T-cell (primary cell): ENCODE measurements at places on chromosomes 5 and 9. TPM values are rescaled to one million over a fixed set of nuclear protein-coding genes. Genes with fewer than 3 reads are reported as not detected.
A peak's percentile ranks its signal among the peaks of the same experiment; 100 is the strongest.

- peak; percentile 62 for DNase-seq
Measured at GRCh38 chr5:54610197-54610944, 92.8 kb downstream of the SNX18 start.

- DNase-seq: no peak
Measured at GRCh38 chr9:121771851-121772599, 120.6 kb downstream of the DAB2IP start.

DNA sequence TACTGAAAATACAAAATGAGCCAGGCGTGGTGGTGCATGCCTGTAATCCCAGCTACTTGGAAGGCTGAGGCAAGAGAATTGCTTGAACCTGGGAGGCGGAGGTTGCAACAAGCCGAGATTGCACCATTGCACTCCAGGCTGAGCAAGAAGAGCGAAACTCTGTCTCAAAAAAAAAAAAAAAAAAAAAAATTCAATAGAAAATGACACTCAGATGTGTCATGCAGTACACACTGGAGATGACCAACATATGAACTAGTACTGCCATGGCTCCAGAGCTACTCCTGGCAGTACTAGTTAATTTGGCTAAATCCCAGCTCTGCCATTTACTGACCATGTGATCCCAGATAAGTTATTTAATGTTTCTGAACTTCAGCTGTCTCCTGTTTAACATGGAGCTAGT, 7.3 kb downstream of the ATOX1 start:
- DNase-seq: no peak

- DNase-seq: no peak
Measured at GRCh38 chr5:68436686-68437520, 221.3 kb downstream of the PIK3R1 start.

- no peak for DNase-seq
Measured at GRCh38 chr9:114007991-114008666, 70.0 kb downstream of the AMBP start.

DNA sequence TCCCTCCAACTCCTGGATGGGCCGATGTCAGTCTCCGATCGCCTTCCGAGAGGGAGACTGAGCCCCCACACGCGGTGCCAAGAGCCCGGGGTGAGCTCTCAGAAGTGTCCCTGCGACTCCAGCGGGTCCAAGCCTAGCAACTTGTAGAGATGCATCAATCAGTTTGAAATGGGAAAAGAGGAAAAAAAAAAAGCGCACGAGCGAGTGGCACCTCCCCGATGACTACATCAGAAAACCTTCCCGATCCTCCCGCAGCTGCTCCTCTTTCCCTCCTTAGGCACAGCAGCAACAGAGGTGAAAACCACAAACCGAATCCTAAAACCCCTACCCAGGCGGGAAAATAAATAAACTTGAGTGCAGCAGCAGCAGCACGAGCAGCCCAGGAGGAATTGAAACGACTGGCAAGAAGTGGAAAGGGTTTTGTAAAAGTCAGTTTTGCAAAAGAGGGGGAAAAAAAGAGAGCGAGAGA, 1.0 kb upstream of the EFNA5 start:
- DNase-seq: no peak

DNA sequence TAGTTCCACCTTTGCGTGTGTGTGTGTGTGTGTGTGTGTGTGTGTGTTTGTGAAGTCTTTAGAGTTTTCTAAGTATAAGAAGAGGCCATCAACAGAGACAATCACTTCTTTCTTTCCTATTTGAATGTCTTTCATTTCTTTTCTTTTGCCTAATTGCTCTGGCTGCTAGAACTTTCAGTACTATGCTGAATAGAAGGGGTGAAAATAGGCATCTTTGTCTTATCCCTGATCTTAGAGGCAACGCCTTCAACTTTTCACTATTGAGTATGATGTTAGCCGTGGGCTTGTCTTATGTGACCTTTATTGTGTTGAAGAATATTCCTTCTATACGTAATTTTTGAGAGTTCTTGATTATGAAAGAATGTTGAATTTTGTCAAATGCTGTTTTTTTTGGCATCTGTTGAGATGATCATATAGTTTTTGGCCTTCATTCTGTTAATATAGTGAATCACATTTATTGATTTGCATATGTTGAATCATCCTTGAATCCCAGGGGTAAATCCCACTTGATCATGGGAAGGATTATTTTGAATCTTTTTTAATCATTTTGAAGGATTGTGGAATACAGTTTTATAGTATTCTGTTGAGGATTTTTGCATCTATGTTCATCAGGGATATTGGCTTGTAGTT, 134.8 kb upstream of the CD180 start:
- no peak for DNase-seq

DNA sequence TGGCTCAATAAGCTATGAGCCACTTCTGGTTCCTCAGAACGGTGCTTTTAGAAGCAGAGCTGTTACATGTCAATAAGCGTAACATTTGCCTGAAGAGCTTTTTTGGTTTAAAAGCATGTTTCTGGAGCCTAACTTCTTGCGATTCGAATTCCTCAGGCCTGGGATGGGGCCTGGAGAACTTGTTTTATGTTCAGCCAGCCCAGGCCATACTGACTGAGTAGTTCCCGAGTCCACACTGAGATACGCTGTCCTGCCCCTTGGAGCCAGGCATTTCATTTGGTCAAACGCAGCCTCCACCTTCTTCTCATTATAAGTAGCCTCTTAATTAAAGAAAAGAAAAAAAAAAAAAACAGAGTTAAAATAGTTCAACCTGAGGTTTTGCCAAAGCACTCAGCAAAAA, 260.6 kb upstream of the ANKRD55 start:
- DNase-seq: no peak

DNA sequence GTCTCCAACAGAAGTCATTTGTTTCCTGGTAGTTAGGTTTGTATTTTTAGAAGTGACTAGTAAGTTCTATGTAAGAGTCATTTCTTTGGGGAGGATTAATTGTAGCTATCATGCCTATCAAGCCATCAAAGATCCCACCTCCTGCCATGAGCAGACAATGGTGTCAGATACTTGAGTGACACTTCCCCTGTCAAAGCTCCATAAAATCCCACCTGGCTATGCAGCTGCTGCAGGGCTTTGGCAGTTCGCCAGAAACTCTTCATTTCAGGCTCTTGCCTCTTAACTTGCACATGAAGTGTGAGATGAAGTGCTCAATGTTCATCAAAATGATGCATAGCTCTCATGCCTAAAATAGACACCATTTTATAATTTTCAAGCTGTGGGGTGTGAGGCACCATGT, 312.1 kb downstream of the CDH12 start:
- DNase-seq: no peak

- DNase-seq: no peak
Measured at GRCh38 chr5:61551637-61552313, 219.7 kb downstream of the ZSWIM6 start.

DNA sequence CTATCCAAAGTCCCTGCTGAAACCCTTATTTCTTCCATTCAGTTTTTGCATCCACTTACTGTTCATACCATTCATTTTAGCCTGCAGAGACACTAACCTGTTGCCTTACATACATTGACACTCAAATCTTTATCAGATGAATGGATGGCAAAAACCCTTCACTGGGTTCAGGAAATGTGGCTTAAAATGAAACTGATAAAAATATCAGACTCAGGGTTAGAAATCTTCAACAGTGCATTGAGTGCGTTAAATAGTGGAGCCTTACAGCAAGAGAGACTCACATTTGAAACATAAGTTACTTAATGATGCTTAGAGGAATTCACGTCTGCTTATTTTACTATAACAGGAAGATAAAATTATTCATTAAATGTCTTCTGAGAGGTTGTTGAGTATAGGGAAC, 28.0 kb upstream of the BNC2 start:
- no peak for DNase-seq

- peak; percentile 16 for DNase-seq
Measured at GRCh38 chr9:114504341-114505186, 709 bp downstream of the WHRN start.

DNA sequence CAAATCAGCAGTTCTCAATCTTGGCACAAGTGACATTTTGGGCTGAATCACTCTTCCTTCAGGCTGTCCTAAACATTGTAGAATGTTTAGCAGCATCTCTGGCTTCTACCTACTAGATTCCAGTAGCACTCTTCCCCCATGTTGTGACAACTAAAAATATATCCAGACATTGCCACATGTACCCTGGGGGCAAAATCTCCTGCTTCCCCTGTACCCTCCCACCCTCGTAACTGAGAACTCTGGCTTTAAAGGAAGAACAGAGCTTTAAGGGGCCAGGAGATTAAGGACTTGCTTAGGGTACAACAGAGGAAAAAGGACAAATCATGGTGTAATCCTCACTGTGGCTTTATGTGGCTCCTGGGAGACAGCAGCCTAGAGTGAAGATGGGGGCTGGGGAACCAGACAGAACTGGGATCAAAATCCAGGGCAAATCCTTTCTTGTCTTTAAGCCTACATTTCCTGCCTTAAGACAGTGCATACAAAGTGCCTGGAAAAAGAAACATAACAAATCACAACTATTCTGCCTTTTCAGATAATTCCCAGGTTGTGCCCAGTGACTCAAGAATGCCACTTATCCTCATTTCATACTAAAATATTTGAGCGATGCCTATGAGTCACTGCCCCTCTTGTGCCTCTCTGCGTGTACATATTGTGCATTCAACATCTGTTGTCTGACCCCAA, 109.3 kb downstream of the DAPK1 start:
- no peak for DNase-seq

DNA sequence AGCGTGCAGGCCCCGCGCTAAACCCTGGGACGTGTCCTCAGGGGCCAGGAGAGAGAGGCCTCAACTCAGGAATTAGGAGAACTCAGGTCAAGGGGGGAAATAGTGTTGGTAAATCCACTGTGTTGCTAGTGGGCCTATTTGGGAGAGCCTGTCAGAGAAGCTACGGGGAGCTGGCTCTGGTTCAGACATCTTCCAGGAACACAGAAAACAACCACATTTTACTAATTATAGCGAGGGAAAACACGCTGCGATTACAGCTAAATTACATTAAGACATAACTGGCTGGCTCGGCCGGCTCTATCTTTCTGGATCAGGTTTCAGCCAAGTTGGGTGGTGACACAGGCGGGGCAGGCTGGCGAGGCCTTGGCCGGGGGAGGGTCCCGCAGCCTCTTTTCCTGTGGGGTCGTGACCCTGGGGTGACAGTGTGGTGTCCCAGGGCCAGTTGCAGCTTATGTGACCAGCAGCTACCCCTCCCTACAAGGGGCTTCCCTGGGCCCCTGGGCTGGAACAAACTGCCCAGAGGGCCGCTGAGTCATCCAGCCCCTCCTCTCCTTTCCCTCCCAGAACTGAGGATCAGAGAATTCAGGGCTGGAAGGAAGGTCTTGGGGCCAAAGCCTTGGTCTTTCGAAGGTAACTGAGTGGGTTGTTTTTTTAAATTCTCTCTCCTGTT, 75.1 kb downstream of the FGF18 start:
- no peak for DNase-seq

GRCh38 chr5:177496727-177497291, 595 bp downstream of the PDLIM7 start:
- no peak for DNase-seq

DNA sequence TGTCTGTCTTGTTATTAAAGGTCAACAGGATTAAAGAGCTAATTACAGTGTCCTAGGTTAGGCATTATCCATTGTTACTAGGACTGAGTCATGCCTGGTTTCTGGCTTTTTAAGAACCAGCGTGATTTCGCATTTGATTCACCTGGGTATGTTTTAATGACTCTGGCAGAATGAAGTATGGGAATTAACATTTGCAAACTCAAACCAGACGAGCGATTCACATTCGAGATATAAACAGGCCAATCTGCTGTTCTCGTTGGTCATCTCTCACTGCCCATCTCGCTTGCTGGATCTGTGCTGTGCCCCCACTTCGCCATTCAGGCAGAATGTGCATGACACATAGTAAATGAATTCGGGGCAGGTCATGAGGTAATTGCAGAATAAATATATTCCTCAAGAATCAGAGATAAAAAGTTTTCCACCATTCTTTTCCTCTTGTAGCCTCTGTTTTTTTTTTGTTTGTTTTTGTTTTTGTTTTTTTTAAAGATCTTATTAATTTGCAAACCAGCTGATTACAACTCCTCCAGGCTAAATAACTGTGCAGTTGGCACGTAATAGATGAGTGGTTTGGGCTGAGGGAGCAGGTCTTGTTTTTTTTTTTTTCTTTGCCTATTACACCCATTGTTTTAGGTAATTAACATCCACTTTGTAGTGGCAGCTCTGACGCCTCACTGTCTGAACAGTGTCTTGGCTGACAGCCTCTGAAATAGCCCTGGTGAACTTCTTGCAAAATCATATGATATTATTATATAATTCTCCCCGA, 313.5 kb upstream of the MSX2 start:
- DNase-seq: no peak

GRCh38 chr5:69010476-69010875, 83.3 kb upstream of the SLC30A5 start:
- no peak for DNase-seq

DNA sequence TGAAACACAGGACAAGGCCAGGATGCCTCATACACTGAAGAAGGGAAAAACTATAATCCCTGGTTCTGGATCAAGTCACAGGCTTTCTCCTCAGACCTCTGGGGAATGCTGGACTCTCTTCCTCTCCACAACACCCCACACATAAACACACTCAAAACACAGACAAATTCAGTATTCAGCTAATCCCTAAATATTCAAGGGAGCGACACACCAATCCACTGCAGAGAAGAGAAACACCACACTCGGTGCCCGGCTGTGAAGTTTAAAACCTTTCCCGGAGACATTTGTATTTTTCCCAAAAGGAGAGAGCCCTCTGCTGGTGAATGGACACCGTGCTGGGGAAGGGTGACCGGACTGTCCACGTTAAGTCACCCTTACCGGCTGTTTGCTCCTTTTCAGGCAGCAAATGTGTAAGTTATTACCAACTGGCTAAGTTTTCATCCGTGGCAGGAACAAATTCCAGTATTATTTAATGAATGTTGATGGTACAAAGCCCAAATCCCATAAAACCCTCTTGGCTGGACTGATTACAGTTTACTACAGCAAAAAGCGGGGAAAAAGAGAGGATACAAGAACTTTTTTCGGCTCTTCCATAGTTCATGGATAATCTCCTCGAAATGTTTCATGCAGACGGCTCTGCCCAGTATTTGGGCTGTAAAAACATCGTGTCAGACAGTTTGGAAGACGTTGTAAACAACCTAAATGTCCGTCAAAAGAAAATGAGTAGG, 130.9 kb upstream of the SLC30A5 start:
- DNase-seq: no peak

GRCh38 chr5:124538931-124539330, 207.5 kb downstream of the ZNF608 start:
- no peak for DNase-seq

Gene HSD17B3
- total RNA-seq: 0.88 TPM

Gene CCL27
- total RNA-seq: not detected

Gene STPG3
- total RNA-seq: 0.54 TPM

Gene ISOC1
- total RNA-seq: 9.7 TPM

Gene SLC23A1
- not detected for total RNA-seq

Gene ALG2
- 18.4 TPM for total RNA-seq

Gene TXNDC8
- total RNA-seq: not detected

Gene SPATA31C1
- not detected for total RNA-seq

Gene TERT
- 0.28 TPM for total RNA-seq
